ENCODE measurements at places on chromosomes 3 and 15.

DNA sequence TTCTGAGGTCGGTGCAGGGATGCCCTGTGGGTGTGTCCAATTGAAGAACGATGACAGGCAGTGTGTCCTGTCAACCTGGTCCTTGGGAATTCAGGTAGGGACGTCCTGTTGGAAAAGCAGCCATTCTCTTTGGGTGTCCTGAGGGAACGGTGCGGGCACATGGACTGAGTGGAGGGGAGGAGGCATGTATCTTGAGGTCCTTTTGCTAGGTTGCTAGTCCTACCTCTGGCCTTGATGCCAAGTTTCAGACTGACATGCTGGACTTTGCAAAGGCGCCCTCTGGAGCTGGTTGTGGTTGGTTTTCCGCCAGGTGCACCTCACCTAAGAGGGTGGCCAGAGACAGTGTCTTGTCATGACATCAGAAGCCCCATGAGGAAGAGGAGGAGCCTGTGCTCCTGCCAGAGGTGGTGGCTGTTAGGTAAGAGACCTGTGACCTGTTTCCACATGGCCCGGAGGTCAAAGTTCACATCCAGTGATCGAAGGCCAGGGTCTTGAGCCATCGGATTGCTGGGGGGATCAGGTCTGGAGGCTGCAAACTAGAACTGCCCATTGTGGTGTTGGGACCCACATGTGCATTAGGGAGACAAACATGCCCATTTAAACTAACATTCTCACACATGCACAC lies 106.3 kb downstream of the SNRPN start:
- no peak for DNase-seq

DNA sequence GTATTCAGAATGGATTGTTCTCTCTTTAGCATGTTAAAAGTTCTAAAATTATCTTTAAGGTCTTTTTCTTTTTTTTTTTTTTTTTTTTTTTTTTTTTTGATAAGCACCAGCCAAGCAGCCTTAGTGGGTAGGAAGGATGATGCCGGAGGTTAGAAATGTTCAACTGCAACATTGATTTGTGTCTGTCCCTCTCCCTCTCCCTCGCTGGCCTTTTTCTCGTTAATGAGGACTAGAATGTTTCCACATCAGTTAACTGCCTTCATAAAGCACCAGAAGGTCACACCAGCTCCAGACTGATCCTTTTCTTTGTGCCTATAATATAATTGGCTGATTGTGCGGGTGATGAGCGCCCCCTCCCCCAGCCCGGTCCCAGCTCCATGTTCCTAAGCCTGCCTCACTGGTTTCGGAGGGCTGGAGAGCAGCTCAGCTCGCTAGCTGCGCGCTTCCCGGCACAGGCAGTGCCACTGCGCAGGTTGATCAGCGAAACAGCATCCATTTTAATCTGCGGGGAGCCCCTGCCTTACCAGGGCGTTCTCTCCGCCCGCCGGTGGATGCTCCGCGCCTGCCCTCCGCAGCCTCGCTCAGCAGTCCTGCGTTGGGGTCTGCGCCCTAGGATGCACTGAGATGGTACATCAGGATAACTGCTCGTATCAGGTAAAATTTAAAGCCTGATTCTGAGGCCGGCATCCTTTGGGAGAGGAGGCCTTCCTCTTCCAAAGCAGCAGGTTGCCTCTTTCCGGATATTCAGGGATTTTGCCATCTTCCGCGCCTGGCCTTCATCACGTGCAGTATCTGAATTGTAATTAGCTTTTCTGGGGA lies 148.9 kb upstream of the IL12A start:
- DNase-seq: no peak

DNA sequence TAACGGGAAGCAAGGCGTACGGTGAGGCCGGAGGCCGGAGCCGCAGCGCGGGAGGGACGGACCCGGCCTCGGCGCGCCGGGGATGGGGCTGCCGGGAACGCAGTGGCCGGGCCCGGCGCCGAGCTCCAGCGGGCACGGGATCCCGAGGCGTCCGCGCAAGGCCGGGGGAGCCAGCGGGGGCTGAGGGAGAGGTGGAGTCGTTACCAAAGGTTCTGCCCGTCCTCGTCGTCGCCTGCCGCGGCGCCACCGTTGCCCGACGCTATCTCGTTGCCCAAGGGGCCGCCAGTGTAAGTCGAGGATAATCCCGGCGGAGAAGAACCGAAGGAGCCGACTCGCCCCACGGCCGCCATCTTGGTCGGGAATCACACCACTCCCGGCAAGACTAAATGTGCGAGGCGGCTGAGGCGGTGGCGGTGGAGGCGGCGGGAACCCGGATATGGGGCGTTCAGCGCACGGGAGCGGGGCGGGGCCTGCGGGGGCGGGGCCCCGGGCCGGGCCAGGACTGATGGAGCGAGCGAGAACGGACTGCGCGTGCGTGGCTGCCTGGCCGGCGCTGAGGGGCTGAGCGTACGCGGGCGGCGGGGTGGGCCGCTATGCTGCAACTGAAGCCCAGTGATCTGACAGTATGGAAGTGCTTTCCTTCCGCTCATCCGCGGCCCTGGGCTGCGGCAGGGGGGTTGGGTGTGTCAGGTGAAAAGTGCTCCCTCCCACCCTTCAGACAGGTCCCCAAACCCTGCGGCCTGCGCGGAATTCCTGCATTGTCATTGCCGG lies at the start of gene DYNC1LI1:
Gene DYNC1LI1 (minus strand): TSS at position 438 of the 771 bp plus-strand sequence. CDS start 88 bp downstream, at position 350.
- DNase-seq: peak; percentile 97

DNA sequence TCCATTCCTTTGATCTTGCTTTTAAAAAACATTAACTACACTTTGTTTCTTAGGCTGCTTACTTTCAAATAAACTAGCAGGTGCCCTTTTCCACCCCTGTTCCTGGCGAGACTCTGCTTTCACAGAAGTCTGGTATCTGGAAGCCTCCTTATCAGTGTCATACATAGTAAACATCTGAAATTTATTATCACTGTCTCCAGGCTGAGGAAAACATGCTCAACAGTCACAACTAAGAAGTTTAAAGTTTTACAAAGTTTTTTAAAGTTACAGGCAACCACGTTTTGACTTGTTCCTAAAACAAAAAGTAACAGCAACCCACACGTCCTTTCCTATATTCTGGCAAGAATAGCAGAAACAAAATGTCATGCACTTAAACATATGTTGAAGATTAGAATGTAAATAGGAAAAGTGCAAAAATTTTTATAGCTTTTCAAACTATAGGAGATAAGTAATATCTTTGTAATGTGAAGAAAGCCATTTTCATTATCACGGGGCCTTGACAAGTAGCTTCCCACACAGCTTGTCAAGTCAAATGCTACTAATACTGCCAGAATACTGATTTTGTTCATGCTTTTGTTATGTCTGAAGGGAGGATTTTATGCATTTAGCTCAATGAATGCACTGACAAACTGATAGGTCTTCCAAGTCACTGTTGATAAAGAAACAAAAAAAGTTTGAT lies 275.2 kb upstream of the KCNMB2 start:
- no peak for DNase-seq

GRCh38 chr3:125624341-125624740 lies 29.0 kb upstream of the OSBPL11 start:
- no peak for DNase-seq

DNA sequence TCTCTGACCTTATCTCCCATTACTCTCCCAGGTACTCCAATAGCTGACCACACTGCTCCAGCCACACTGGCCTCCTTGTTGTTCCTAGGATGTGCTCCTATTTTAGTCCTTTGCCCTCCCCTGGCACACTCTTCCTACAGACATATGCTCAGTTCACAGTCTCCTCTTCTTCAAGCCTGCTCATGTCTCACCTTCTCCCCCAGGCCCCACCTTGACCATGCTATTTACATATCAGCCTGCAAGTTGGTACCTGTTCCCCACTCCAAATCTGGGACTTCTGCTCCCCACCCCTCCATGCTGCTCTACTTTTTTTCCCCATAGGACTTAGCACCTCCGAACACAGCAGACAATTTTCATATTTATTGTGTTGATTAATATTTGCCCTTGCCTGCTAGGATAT lies 84.9 kb upstream of the BCL6 start:
- no peak for DNase-seq

GRCh38 chr15:78807359-78807758 lies 3.9 kb downstream of the ADAMTS7 start:
- no peak for DNase-seq

GRCh38 chr3:49016414-49017228 lies 1.8 kb downstream of the DALRD3 start:
- DNase-seq: no peak

All from left lobe of liver (tissue), 2 donors.